HAP-1 (cell line): ENCODE measurements at places on chromosomes 5 and 9.
A peak's percentile ranks its signal among the peaks of the same experiment; 100 is the strongest.

DNA sequence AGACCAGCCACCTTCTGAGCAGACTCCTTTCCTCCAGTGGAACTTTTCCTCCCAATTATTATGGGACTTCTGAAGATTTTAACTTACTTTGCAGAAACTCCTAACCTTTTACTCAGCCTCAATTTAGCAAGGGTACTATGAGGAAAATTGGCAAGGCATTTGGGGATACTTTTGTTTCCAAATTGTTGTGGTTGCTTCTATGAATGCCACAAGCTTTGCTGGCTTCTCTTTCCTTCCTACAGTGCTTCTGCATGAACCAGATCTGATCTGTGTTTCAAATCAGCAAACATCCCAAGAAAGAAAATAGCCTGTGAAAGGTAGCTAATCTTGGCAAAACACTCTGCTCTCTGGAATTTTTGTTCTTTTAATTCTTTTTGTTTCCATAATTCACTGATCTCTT lies 57.3 kb upstream of the TAF11L2 start:
- DNase-seq, result no peak

DNA sequence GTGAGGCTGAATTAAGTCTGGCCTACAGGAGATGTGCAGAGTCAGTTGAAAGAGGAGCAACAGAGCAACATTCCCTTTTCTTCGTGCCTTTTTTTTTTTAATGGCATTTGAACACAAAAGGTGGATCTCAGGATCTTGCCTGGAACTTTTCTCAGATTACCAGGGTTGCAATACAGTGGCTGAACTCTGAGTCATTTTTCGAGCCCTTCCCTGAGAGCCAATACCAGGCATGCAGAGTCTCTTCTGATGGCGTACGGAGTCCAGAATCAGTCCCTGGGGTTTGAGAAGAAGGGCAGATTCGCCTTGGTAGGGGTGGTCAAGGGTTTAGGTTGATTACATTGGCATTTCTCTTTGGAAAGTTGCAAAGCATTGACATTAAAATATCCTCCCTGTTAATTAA lies 271.5 kb downstream of the GAS1 start:
- no peak for DNase-seq

DNA sequence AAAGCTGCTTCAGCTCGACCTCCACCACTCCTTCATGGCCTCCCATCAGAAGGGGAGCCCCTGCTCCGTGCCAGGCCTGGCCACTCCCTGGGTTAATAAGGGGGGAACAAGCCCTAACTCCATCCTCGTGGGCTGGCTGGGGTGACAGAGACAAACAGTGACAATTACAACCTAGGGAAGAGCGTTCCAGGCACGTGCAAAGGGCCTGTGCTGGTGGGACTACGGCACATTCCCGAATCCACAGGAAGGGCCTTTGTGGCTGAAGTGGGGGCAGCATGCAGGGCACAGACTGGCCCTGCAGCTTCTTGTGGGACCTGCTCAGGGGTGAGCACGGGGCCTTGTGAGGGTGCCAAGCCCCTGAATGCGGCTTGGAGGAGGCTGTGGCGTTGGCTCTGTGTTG lies 157.4 kb downstream of the C9orf50 start:
- DNase-seq, result no peak

DNA sequence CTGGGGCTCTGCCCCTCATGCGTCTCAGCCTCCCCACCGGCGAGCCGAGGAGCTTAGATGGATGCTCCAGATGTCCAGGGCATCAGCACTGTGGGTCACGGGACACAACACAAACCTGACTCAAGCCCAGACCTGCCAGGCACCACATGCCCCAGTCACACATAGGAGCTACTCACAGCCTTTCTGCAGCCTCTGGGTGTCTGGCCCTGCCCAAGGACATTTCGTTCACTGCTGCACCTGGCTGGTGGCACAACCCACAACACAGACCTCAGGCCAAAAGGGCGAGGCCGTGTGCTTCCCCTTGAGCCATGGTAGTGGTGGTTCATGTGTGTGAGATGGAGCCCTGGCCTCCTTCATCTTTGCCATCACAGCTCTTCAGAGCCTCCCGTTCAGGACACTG lies 89.6 kb upstream of the FCN2 start:
- no peak for DNase-seq

DNA sequence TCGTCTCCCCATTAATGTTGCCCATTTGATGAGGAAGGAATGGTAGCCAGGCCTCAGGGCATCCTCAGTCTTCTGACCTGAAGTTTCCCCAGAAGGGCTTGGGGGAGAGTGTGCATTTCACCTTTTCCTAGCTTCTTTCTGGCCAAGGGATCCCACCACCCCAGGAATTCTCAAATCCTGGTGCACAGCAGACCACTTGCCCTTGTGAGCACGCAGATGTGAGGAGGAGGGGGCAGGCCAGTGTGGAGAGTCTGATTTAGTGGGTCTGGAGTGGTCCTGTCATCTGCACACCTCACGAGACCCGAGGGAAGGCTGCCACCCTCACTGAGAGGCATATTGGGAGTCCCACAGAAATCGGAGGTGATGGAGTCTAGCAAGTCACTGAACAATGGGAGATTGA lies 64.3 kb downstream of the CXXC5 start:
- DNase-seq, result no peak

DNA sequence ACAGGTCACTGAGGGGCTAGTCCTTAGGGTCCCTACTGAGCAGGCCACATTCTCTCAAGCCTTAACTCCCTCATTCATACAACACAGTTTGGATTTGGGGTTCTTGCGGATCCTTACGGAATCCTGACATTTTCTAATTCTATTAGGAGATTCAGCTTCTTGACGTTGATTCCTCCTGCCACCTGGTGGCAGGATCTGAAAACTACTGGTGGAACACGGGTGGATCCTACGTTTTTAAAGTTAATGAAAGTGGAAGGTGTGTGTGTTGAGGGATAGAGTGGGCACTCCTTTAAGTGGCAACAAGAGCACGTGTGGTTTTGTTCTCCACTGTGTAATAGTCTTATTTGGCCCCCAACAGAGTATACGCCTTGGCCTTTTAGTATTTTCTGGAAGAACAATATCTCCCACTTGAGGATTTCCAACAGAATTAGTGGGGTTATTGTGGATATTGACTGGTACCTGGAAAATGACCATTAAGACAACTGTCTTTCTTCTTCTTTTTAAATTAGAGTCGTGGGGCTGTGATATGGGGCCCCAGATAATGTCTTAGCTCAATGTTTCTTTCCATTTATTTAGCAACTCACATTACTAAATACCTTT lies 25.2 kb downstream of the SLC28A3 start:
- DNase-seq, result peak; percentile 74

- DNase-seq, result no peak
These were observed 78.2 kb downstream of the SNX18 start for GRCh38 chr5:54595721-54596120.

DNA sequence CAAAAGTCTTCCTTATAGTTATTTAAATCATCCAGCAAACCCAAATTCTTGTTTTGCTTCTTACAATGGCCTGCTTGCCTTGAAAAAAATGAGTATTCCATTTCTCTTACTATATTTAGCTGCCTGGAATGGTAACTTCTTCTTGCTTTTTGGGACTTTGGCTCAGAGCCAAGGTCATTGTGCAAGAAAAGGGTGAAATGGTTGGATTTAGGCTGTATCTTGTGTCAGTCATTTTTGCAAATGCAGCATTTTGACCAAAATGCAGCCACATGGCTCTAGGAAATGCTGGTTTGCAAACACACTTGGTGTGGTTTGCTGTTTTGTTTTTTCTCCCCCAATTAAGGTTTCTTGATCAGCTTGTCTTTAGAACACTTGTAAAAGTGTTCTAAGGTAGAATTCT lies 133.3 kb upstream of the ELL2 start:
- DNase-seq, result no peak

- no peak for DNase-seq
These were observed 145.9 kb upstream of the FST start for GRCh38 chr5:53334431-53334941.

GRCh38 chr5:2143646-2144353 lies 261.1 kb upstream of the IRX4 start:
- no peak for DNase-seq
